ENCODE measurements at places on chromosomes 13 and 19. TPM values are rescaled to one million over a fixed set of nuclear protein-coding genes. Genes with fewer than 3 reads are reported as not detected.

The CRX gene
- 0.72 TPM for total RNA-seq

The WDR87 gene
- total RNA-seq = not detected

The HCN2 gene
- total RNA-seq = 0.15 TPM

- H3K27ac ChIP-seq = no peak overlapping the region
- no peak for DNase-seq
- H3K36me3 ChIP-seq = no peaks in the 10 kb centered on the region
- H3K27me3 ChIP-seq = no peaks in the 10 kb centered on the region
- peaks cover 3% of the 10 kb centered on the region for H3K4me1 ChIP-seq
Observed at GRCh38 chr19:38467541-38468525, 34.3 kb downstream of the RYR1 start.

- no peak overlapping the region for H3K27ac ChIP-seq
- no peak overlapping the region for H3K4me3 ChIP-seq
- no peaks in the 10 kb centered on the region for H3K4me1 ChIP-seq
- peak; percentile 14 for DNase-seq
- H3K27me3 ChIP-seq = no peaks in the 10 kb centered on the region
Observed at GRCh38 chr13:111384441-111385182, 64.2 kb downstream of the TEX29 start.

DNA sequence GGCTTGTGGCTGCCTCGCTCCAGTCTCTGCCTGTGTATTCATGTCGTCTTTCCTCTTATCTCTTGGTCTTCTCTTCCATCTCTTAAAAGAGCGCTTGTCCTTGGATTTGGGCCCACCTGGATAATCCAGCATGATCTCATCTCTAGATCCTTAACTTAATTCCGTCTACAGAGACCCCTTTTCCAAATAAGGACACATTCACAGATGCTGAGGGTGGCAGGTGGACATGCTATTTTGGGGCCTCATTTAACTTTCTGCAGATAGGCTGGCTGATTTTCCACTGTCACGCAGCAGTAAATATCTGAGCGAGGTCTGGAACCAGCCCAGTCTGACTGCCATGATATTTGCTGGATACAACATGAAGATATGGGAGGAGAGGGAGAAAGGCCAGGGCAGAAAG lies 41.5 kb upstream of the TSHZ3 start:
- H3K4me1 ChIP-seq = no peaks in the 10 kb centered on the region
- no peak overlapping the region for H3K4me3 ChIP-seq
- H3K27me3 ChIP-seq = no peaks in the 10 kb centered on the region
- no peak for DNase-seq

DNA sequence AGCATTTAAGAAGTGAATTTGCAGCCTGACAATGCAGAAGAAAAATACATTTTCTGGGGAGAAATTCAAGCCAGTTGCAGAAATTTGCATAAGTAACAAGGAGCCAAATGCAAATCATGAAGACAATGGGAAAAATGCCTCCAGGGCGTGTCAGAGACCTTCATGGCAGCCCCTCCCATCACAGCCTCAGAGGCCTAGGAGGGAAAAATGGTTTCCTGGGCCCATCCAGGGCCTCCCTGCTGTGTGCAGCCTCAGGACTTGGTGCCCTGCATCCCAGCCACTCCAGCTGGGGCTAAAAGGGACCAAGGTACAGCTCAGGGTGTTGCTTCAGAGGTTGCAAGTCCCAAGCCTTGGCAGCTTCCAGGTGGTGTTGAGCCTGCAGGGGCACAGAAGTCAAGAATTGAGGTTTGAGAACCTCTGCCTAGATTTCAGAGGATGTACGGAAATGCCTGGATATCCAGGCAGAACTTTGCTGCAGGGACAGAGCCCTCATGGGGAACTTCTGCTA lies 16.7 kb upstream of the ITM2B start:
- no peak overlapping the region for H3K27ac ChIP-seq
- no peaks in the 10 kb centered on the region for H3K36me3 ChIP-seq
- no peak overlapping the region for H3K4me3 ChIP-seq
- H3K4me1 ChIP-seq = no peaks in the 10 kb centered on the region
- DNase-seq = no peak

- no peak overlapping the region for H3K4me3 ChIP-seq
- no peaks in the 10 kb centered on the region for H3K27me3 ChIP-seq
- no peaks in the 10 kb centered on the region for H3K4me1 ChIP-seq
- DNase-seq = no peak
Observed at GRCh38 chr13:79434556-79434955, 28.5 kb upstream of the RBM26 start.

DNA sequence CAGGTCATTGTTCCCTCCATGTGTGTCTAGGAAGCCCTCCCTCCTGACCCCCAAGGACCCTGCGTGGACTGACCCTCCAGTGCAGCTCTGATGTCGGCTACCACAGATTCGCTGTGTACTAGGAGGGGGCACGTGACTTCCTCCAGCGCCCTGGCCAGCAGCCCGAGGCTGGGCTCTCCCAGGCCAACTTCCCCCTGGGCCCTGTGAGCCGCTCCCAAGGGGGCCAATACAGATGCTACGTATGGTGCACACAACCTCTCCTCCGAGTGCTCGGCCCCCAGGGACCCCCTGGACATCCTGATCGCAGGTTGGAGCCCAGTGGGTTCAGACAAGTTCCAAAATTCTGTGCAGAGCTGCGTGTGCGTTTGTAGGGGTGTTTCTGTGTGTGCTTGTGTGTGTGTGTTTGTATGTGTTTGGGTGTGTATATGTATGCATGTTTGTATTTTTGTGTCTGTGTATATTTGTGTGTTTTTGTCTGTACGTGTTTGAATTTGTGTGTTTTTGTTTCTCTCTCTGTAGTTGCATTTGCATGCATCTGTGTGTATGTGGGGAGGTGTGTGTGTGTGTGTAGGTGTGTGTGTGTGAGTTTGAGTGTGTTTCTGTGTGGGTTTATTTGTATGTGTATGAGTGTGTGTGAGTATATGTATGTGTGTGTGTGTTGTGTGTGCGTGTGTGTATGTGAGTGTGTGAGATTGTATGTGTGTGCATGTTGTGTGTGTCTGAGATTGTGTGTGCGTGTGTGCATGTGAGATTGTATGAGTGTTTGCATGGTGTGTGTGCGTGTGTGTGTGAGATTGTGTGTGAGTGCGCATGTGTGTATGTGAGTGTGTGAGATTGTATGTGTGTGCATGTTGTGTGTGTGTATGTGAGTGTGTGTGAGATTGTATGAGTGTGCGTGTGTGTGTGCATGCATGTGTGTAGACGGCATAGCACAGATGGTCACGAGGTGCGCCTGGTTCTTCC lies 21.4 kb upstream of the LILRA2 start:
- peak overlapping the region; percentile 41 for H3K4me3 ChIP-seq
- H3K36me3 ChIP-seq = no peaks in the 10 kb centered on the region
- DNase-seq = no peak
- no peak overlapping the region for H3K27ac ChIP-seq
- H3K27me3 ChIP-seq = no peaks in the 10 kb centered on the region

All from endodermal cell (in vitro differentiated cells).